GM03348 (cell line): ENCODE measurements at places on chromosomes 7 and 10.

DNA sequence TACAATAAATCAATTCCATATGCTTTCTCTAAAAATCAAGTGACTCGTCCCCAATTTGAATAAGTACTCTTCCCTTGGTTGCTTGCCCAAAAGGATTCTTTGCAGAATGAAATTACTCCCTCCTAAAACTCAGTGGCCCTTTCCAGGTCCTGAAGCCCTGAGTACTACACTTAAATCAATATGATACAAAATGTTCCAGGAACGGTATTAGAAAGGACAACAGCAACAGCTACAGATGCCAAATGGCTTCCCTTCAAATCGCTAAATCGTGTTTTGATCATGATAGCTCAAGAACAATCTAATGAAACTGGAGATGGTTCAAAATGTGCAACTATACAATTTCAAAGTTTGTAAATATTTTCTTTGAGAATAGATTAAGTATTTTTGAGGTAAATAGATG is 59.4 kb downstream of the TPK1 start:
- no peak for DNase-seq

DNA sequence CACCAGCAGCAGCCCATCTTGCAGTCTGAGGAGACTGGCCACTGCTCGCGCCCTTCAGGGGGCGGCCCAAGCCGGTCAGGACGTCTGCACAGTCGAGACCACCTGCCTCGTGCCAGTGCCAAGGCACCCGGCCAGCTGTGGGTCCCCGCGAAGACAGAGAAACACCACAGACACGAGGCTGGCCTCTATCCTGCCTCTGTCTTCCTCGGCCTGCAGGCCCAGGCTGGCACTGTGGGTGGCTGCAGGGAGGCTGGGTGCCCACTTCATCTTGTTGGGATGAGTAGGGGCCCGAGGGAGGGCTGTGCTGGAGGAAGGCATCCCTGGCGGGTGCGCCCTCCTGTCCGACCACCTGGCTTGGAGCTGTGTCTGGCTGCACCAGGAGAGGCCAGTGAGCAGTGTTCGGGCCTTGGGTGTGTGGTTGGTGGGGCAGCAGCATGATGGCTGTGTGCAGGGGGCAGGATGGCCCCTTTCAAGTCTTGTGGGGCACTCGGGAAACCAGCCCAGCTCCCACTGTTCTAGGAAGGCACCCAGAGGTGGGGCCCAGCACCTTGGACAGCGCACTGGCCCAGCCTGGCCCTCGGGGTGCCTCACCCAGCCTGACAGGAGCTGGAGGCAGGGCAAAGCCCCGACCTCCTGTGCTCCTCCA is 7.3 kb downstream of the DPYSL4 start:
- DNase-seq = peak; percentile 76

DNA sequence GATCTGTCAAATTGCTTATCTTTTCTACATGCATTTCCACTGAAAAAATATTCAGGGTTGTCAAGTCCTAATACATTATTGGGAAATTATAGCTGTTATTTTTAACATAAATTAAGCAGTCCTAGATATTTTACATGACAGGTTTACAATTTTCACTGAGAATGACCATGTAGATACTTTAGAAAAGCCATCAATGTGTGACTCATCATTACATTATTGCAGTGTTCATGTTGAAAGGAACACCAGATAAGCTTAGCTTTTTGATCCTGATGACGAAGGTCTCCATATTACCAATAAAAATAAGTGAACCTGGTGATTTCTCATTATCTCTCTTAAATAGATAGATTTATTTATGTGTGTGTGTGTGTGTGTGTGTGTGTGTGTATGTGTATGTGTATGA is 529.5 kb upstream of the PCDH15 start:
- no peak for DNase-seq

GRCh38 chr10:91000470-91000869 is 79.6 kb upstream of the ANKRD1 start:
- DNase-seq = no peak

GRCh38 chr7:155588468-155588998 is 42.2 kb upstream of the CNPY1 start:
- no peak for DNase-seq
